ENCODE measurements at places on chromosomes 16 and 17. TPM values are rescaled to one million over a fixed set of nuclear protein-coding genes. Genes with fewer than 3 reads are reported as not detected.

Gene ITGAL
- total RNA-seq, result 0.56 TPM

DNA sequence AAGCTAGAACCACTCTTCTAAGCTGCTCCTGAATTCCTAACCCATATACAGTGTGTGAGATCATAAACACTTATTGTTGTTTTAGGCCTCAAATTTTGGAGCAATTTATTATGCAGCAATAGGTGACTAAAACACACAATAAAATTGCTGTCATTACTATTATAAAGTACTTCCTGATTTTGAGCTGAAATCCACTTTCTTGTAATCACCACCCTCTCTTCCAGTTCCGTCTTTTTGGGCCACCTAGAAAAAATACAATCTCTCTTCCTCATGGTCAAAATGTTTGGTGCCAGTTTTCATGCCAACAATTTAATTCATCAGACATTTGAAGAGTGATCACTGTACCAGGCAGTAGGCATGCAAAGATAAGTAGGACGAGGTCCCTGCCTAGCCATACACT lies 43.3 kb upstream of the NF1 start:
- no peak overlapping the region for H3K4me3 ChIP-seq
- H3K36me3 ChIP-seq, result no peaks in the 10 kb centered on the region
- H3K27me3 ChIP-seq, result no peaks in the 10 kb centered on the region
- H3K27ac ChIP-seq, result no peak overlapping the region

- no peak for DNase-seq
- no peak overlapping the region for H3K4me3 ChIP-seq
- no peaks in the 10 kb centered on the region for H3K36me3 ChIP-seq
- H3K4me1 ChIP-seq, result no peaks in the 10 kb centered on the region
Measured at GRCh38 chr17:71505200-71505599, 615.6 kb upstream of the SOX9 start.

GRCh38 chr16:10867199-10867598 lies 9.8 kb upstream of the CIITA start:
- DNase-seq, result no peak
- H3K36me3 ChIP-seq, result no peaks in the 10 kb centered on the region
- no peaks in the 10 kb centered on the region for H3K27me3 ChIP-seq
- no peak overlapping the region for H3K4me3 ChIP-seq
- H3K27ac ChIP-seq, result no peak overlapping the region
- H3K4me1 ChIP-seq, result peaks cover 34% of the 10 kb centered on the region

DNA sequence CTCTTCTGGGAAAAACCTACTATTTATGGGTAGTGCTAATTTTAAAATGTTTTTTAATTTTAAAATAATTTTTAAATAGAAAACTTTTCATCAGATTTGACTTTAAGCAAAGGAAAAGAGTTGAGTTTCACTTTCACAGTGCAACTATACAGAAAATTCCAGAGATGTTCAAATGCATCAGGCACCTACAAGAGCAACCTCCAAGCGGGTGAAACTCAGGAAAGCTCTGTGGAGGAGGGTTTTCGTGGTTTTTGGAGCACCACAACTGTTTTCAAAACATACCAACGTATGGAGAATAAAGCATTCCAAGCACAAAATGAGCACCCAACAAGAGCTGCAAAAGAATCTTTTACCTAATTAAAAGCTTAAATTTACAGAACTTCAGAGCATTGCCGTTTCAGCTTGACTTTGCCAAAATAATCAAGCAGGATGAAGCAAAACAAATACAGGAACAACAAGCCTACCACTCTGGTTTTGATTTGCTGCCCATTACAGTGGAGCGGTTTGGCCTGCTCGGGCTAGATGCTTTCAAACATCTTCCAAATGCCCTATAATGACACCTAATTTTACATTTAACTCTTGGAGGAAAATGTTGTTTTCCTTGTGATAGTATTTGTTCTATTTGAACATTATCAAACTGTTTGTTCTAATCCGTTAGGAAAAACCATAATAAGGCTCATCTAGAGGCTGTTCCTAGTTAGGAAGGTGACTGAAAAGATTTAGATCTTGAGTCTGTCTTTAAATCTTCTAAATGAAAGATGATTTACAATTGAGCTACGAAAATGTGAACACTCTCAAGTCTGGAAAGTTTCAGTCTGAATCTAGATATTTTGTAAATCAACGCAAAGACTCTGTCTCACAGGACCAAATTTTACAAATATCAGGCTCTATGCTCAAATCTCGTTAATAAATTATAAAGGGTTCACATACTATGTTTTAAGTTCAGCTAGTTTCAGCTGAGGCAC lies 34.5 kb downstream of the NACA2 start:
- H3K36me3 ChIP-seq, result no peaks in the 10 kb centered on the region
- no peaks in the 10 kb centered on the region for H3K4me1 ChIP-seq
- no peaks in the 10 kb centered on the region for H3K27me3 ChIP-seq
- DNase-seq, result no peak

DNA sequence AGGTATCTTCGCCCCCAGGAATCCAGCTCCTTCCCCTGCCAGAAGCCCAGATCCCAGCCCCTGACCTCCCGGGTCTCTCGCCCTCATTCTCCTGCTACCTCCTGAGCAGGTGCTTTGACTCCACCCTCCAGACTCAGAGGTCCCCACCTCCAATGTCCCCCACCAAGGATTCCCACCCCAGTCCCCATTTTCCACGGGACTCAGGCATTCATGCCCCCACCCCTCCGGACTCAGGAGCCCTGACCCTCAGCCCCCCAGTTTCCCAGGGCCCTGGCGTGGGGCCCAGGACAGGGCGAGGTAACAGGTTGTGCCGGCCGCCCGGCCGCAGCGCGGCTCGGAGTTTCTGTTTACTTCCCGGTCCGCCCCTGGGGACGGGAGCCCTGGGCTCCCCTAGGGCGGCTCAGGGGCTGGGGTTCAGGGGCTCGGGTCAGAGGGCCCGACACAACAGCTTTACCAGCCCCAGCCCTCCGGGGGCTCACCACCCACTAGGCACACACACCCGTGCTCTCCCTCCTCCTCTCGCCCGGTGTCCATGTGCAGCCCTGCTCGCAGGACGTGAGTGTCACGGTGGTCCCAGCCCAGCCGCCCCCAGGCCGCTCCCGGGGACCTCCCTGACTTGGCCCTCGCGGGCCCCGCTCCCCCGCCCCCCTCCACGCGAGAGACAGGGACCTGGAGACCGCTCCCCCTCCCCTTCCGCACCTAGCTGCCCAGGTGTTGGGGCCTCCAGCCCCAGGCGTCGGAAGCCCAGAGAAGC lies 595 bp downstream of the BICDL2 start:
- no peak overlapping the region for H3K27ac ChIP-seq
- peaks cover 18% of the 10 kb centered on the region for H3K4me1 ChIP-seq
- DNase-seq, result peak; percentile 40
- H3K4me3 ChIP-seq, result no peak overlapping the region
- H3K36me3 ChIP-seq, result no peaks in the 10 kb centered on the region

Measured in thyroid gland (tissue), 4 donors.